ENCODE measurements at places on chromosomes 12 and 14.

DNA sequence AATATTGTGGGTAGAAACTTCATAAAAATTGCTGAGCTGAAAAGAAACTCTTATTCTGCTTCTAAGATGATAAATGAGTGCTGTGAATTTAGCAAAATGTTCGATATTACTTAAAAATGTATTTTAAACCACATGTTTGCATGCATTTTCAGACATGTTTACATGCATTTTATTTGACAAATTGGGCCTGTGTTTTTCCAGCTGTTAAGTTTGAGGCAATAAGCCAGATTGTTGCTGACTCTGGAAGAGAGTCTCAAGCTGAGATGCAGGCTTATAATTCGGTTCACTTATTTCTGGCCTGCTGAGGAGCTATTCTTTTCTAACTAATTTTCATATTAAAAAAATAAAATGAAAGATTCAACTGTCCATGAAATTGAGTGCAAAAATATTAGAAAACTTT, 110.1 kb downstream of the SYNE2 start:
- DNase-seq: no peak

DNA sequence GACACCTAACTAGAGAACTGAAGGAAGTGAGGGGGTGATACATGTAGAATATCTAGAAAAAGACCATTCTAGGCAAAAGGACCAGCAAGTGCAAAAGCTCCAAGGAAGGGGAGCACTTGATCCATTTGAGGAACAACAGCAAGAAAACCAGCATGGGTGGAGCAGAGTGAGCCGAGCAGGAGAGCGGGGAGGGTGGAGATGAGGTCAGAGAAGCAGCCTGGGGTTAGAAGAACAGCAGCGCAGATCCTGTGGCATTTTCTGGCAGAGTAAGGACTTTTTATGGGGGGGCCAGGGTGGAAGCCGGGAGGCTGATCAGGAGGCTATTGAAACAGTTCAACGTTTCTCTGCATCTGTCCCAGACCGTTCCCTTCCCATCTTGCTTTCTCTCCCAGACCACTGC, 24.5 kb upstream of the TMCC3 start:
- DNase-seq: no peak

DNA sequence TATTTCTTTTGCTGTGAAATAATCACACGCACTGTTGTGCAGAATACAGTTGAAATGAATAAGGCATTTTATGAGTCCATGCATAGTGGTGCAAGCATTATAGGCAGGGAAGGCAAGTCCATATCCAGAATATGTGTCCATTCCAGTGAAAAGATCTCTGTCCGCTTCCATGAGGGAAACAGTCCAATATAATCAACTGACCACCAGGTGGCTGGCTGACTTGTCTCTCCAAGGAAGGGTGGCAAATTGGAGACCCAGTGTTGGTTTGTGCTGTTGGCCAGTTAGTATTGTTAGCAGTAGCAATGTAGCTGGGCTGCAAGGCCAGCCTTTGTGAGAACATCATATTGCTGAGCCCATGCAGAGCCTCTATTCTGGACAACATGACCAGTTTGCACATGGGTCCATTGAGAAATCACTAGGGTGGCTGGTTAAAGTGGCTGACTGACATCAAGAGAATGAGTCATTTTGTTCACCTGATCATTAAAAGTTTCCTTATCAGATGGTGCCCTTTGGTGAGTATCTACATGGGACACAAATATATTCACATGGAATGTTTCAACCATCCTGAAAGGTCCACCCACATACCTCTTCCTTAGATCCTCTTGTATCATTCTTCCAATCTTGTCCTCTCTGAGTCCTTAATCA, 17.3 kb upstream of the YAF2 start:
- DNase-seq: no peak

- peak; percentile 53 for DNase-seq
Observed at GRCh38 chr14:105480807-105481801, 5.6 kb upstream of the CRIP1 start.

- DNase-seq: no peak
Observed at GRCh38 chr14:85437148-85437547, 92.8 kb upstream of the FLRT2 start.

DNA sequence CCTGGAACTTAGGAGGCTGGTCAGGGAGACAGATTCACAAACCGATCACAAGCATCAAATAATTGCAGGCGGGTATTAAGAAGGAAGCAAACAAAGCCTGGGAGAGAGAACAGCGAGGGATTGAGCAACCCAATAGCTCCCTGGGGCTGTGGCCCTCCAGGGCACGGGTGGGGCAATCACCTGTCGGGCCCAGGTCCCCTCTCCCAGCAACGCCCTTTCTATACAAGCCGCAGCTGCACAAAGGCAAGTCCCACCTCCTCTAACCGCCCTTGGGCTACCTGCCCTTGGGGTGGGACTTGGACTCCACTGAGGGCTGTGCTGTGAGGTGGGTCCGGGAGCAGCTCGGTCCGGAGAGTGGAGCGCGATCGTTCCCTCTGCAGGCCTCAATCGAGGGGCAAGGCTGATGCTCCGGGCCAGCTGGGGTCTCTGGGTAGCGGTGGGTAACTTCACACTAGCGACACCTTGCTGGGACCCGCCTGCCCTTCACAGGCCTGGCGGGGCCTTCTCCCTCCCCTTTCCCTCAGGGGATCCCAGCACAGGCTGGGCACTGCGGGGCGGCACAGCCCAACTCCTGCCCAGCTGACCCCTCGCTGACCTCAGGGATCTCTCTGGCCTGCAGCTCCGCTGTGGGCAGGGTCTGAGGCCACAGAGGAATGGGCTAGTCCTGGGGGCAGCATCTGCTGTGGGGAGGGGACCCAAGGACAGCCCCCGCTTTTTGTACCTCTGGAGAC, 8.0 kb downstream of the PHB2 start:
- no peak for DNase-seq

DNA sequence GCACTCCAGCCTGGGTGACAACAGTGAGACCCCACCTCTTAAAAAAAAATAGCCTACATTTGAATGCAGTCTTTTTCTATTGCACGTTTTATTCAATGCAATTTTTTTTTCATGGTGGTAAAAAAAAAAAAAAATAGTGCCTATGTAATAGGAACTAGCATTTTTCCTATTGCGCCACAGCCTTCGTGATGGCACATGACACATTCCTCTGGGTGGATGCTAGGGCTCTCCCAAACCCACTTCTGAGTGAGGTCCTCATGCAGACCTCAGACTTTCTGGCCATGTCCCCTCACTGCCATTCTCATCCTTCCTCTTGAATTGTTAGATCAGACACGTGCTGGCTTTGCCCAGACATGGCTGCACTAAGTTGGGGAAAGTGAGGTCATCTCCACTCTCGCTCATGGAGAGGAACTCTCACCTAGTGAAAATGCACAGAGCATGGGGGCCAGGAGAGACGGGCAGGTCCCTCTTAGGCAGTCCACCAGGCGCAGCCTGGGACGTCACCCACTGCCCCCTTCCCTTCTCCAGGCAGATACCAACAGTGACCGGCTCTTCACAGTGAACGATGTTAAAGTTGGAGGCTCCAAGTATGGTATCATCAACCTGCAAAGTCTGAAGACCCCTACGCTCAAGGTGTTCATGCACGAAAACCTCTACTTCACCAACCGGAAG, 19.2 kb downstream of the DCAF4 start:
- DNase-seq: no peak

DNA sequence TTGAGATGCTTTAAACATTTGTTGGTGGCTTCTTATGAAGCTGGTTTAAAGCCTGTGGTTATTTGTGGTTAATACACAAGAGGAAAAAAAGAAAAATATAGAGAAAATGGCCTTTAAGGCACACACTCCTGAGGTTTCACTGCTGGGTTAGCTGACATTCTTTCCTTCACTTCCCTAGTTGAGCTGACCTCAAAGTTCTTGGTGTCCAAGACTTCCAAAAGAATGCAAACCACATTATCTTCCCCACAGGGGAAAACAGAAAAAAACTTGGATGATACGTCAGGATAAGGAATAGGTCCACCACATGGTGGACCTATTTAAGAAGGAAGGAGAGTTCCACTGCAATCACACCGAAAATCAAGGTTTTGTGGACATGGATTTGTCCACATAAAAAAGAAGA, 94.3 kb downstream of the SLC25A21 start:
- DNase-seq: peak; percentile 19

GRCh38 chr14:23916004-23916403, 37.6 kb upstream of the DHRS4 start:
- no peak for DNase-seq

DNA sequence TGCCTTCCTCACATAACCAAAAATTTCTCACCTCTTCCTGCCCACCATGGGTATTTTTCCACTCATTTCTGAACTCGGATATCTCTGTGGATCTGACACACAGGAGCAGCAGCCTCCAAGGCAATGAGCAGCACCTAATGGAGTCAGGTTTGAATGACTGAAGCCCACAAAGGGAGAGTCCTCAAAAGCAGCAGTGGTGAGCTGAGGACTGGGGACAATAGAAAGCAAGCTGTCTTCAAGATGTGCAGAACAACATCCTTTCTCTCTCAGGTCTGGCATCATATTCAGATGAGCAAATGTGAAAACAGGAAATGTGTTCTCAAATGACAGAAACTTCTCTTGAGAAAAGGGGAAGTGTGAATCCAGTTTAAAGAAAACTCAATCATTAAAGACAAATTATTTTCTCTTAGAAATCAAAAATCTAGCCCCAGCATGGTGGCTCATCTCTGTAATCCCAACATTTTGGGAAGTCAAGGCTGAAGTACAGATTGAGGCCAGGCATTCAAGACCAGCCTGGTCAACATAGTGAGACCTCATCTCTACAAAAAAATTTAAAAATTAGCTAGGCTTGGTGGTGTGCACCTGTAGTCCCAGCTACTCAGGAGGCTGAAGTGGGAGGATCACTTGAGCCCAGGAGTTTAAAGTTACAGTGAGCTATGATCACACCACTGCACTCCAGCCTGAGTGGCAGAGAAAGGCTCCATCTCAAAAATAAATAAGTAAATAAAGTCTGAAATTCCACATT, 54.2 kb downstream of the C12orf42 start:
- no peak for DNase-seq

- no peak for DNase-seq
Observed at GRCh38 chr12:131231032-131231980, 277.6 kb downstream of the ADGRD1 start.

DNA sequence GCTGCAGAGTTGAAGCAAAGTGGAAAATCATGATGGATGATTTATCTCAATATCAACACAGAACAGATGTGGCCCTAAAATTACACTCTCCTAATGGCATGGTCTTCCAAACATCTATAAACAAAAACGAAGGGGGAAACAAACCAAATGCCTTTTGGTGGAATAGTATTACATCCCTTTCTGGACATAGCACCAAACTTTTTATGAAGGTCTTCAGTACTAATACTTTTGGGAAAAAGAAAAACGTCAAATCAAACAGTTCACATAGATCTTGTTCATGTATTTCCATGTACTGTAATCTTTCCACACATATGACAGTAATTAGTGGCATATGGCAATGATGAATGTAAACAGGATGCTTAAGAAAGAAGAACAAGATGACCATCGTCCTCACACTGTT, 22.9 kb upstream of the ANAPC7 start:
- DNase-seq: no peak

DNA sequence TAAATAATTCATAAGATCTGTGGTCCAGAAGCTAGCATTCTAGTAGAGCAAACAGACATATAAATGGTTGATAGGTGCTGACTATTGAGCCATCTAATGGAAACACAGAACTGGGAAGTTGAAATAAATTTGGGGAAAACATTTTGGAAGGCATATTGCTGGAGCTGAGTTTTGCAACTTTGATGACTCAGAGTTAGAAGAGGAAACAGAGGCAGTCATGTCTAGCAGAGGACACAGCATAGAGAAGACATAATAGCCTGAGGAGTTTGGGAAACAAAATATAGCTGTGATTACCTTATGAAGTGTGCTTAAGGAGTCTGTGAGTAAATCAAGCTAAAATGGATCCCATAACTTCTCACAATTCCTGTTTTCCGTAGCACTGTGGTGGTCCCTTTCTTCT, 86.9 kb upstream of the FLRT2 start:
- DNase-seq: no peak

- no peak for DNase-seq
Observed at GRCh38 chr14:99548871-99549515, 55.0 kb downstream of the CCDC85C start.

GRCh38 chr12:104758771-104759170, 199.3 kb downstream of the SLC41A2 start:
- no peak for DNase-seq

- no peak for DNase-seq
Observed at GRCh38 chr12:47773062-47773857, at the start of gene SLC48A1. TSS of gene SLC48A1 (plus strand) at chr12:47773238. CDS start at chr12:47773305, 67 bp downstream.

DNA sequence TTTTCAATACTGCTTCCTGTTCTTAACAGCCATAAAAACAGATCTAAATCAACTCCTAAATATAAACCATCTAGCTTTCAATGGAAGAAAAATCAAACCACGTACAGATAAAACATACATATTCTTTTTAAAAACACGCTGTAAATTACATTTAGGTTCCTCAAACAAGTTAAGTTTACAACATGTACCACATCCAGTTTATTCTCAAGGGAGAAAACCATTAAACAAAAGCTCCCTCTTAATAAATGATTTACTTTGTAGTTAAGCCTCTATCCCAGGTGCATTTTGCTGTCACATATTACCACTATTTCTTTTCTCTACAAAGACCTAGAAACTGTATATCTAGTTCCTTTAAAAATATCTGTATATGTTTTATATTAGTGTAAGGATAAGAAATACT, 3.1 kb downstream of the NUMB start:
- DNase-seq: no peak

DNA sequence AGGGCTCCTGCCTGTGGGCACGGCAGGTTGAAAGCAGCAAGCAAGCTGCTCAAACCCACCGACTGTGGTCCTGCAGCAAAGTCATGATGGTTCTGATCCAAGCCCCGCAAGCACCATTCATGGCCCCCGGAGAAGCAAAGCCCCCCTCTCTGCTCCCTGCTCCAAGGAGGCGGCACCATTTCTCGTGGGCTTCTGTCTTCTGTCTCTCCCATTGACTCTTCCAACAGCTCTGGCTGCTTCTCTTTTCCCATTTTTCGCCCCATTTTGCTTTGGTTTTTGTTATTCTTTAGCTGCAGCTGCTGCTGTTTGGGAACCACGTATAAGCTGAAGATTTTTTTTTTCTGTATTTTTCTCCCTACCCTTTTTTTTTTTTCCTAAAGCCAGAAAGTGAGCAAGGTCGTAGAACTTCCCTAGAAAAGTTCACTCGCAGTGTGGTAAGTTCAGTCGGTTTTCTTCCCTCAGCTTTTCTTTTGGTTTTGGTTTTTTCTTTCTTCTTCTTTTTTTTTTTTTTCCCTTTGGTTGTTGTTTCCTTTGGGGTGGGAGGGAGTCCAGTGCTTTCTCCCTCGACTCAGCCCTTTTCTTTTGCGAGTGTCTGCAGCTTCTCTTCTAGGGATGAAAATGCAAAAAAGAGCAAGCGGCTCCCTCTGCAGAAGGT, 354.1 kb downstream of the DPF3 start:
- no peak for DNase-seq

GRCh38 chr12:43841253-43841652, 5.4 kb downstream of the TMEM117 start:
- no peak for DNase-seq

All from GM04503 (cell line).